Eye (tissue), 1 donor: ENCODE measurements at places on chromosomes 6 and 20.

DNA sequence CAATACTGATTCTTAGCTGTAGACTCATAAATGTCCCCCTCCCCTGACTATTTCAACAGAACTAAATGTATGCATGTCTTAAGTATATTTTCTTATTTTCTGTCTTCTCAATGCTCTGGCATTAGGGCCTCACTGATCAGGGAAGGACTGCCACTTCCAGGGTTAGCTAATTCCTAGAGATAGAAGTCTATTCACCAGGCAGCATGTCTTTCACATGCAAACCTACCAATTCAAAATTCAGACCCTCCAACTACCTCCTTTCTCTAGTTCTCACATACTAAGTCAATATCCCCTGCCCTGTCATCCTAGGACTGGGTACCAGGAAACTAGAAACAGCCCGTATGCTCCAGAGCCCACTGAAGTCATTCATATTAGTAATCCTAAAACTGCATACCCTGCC is 132.3 kb downstream of the RALGAPA2 start:
- no peak for DNase-seq

DNA sequence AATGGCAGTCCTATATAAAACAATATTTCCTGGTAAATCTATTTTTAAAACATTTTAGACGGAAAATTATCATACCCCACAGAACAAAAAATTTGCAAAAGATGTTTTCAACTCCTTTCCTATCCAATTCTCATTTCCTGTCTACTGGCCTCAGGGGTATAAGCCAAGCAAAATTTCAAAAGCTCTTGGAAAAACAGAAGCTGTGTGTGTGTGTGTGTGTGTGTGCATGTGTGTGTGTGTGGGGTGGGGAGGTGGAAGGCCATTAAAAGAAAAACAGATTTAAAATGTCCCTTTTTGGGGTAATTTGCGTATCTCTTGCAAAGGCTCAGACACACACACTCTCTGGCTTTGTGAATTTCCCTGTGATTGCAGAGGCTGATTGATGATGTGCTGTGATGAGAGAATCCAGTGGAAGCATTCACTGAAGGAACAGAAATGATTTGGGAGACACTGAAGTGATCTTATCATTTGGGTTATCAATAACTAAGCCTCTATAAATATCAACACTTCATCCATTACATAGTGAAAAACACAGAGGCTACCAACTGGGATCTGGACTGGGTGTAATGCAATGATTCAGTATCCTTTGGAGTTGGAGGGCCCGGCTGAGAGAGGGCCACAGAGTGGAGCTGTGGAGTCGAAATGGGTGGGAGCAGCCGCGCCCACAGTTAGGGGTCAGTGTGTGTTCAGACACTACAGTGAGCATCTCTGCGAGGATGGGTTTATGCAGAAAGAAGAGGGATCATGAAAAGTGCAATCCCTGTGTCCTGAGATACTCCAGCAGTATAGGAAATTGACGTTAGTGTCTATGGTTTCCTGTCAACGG is 106.8 kb upstream of the PREP start:
- no peak for DNase-seq

DNA sequence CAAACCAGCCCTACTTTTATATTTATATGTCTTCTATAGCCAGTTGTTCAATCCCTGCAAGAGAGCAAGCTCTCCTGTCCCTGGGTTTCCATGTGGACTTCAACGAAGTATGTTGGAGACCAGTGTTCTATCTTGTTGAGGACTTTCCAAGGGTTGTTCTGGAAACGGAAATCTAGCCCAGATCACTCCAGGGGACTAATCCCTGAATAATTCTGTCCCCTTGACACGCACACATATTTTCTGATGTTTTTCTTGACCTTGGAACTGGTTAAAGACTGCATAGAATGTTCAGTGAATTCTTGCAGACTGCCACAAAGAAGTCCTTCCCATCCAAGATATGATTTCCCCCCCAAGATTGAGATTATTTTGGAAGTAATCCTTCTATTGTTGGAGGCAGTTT is 9.5 kb upstream of the MYLK2 start:
- DNase-seq: no peak

- DNase-seq: no peak
Observed at GRCh38 chr6:118685823-118686449, 34.5 kb upstream of the CEP85L start.
